Globus pallidus (tissue), 1 donor: ENCODE measurements at places on chromosomes 6 and 20.

GRCh38 chr6:132147530-132148011 is 196.4 kb upstream of the CCN2 start:
- DNase-seq, result no peak

GRCh38 chr20:63148696-63149095 is 67.2 kb downstream of the YTHDF1 start:
- no peak for DNase-seq

DNA sequence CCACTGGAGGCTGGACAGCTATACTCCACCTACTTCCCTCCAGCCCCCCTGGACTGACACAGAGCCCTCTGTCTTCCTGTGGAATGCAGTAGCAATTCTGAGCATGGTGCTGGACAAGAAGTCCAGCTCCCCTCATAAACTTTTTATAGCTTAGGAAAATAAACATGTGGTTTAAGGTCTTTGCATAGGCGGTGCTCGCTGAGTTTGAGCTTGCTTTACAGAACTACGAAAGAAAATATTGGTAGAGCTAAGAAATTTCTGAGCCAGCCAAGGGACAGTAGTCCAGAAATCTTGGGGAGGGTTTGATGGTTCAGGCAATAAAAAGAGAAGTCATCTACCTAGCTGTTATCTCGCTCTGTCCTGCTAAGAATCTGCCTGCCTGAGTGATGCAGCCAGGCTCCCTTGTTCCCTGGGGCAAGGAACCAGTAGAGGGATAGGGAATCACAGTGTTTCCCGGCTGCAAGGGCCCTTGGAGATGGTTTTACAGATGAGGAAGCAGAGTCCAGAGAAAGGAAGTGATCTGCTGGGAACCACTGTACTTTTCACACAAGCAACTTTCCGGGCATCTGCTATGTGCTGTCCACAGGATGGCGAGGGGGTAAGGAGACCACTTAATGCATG is 343.4 kb downstream of the CDC5L start:
- DNase-seq, result no peak

DNA sequence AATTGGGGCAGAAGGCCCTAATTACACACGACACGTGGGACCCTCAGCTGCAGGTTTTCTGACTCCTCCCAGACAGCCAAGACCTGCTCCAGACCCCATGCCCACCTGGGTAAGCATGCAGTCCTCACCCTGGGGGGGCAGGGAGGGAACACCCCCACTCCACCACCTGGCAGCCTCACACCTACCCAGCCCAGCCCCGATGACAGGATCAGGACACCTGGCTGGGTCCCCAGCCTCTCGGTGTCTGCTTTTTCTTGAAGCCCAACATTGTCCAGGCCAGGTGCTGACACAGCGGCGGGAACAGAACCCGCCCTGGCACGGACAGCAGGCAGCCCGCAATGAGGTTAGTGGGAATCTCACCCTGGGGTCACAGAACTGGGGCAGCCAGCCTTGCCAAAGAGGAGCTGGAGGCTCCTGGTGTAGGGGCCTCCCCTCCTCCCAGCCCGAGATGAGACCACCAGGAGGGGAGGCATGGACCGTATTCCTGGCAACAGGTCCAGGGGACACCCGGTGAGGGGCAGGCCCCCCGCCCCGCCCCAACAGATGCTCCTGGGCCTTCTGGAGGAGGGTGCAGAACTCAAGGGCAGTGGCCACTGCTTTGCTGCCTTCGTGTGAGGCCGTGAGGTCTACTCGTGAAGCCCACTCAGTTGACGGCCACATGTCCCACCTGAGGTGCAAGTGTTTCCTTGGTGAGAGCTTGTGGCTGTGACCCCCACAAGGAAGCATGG is 103.8 kb downstream of the DLL1 start:
- DNase-seq, result no peak

DNA sequence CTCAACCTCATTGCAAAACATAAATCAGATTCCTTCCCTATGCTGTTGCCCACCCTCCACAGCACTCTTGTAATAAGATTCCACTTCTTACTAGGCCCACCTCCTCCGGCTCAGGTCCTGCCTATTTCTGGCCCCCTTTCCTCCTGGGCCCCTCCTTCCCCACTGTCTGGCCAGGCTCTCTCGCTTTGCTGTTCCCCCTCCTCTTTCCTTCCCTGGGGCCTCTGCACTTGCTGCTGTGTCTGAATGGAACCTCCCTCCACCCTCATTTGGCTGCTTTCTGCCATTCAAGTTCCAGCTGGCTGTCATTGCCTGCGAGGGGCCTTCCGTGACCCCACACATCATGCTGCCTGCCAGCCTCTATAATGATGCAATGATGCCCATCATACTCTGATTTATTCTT is 38.9 kb downstream of the ARHGAP40 start:
- no peak for DNase-seq

DNA sequence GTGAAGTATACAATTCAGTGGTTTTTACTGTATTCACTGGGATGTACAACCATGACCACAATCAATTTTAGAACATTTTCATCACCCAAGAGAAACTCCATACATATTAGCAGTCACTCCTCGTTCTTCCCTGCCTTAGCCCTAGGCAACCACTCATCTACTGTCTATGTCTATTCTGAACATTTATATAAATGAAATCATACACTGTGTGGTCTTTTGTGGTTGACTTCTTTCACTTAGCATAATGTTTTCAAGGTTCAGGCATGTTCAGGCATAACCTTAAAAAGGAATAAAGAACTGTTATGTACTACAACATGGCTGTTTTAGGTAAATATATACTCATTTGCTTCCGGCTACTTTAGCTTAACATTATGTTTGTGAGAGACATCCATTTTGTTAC is 37.3 kb downstream of the BLTP3A start:
- no peak for DNase-seq
